Mesothelial cell of epicardium (in vitro differentiated cells): ENCODE measurements at places on chromosomes 12 and 14. TPM values are rescaled to one million over a fixed set of nuclear protein-coding genes. Genes with fewer than 3 reads are reported as not detected.

GRCh38 chr12:6927379-6928021 lies at the start of gene ATN1:
TSS of gene ATN1 (plus strand) at chr12:6927959. CDS start at chr12:6934002, 6,043 bp downstream.
- peak; percentile 72 for DNase-seq
- H3K27me3 ChIP-seq = no peaks in the 10 kb centered on the region
- peak within 1 kb of the TSS; percentile 95 for H3K4me3 ChIP-seq
- peak within 1 kb of the TSS; percentile 98 for H3K27ac ChIP-seq

DNA sequence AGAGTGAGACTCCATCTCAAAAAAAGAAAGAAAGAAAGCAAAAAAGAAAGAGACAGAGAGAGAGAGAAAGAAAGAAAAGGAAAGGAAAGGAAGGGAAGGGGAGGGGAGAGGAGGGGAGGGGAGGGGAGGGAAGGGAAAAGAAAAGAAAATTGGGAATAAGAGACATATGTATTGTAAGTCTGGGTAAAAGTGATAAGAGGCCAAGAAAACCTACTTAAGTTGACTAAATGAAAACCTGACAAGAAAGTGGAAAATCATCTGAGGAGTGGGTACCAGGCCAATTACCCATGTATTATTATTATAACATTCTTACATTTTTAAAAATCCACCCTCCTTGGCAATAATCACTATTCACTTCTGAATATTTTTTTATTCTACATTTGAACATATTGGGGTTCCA lies 46.0 kb downstream of the JKAMP start:
- H3K4me1 ChIP-seq = no peaks in the 10 kb centered on the region
- DNase-seq = no peak
- no peaks in the 10 kb centered on the region for H3K36me3 ChIP-seq
- H3K27me3 ChIP-seq = peaks cover 4% of the 10 kb centered on the region
- H3K4me3 ChIP-seq = no peak overlapping the region
- no peak overlapping the region for H3K27ac ChIP-seq

DNA sequence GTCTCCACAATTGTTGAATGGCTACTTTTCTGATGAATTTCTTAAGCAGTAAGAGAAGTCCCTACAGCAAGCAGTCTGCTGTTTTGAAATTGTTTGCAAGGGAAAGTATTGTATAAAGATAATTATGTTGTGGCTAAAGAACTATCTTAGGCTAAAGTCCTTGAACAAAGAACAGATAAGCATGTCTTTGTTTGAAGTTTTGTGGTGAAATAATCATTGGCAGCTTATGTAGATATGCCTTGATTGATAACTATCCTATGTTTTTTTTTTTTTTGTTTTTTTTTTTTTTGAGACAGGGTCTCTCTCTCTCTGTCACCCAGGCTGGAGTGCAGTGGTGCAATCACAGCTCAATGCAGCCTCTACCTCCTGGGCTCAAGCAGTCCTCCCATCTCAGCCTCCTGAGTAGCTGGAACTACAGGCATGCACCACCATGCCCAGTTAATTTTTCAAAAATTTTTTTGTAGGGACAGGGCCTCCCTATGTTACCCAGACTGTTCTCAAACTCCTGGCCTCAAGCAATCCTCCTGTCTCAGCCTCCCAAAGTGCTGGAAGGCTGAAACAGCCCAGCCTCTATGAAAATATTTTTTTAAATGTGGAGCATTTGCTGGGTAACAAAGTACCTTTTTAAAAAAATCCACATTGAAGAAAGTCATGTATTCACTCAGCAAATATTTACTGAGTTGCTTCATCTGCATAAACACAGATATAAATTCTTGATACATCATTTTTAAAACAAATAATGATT lies 80.8 kb downstream of the LLPH start:
- H3K36me3 ChIP-seq = no peaks in the 10 kb centered on the region
- no peak overlapping the region for H3K27ac ChIP-seq
- no peak overlapping the region for H3K4me3 ChIP-seq
- no peak for DNase-seq

- peaks cover 12% of the 10 kb centered on the region for H3K4me1 ChIP-seq
- H3K27ac ChIP-seq = no peak overlapping the region
- peaks cover 45% of the 10 kb centered on the region for H3K27me3 ChIP-seq
- no peaks in the 10 kb centered on the region for H3K36me3 ChIP-seq
- no peak for DNase-seq
- no peak overlapping the region for H3K4me3 ChIP-seq
These were observed 169.4 kb upstream of the NOS1 start for GRCh38 chr12:117530796-117531195.

GRCh38 chr14:96739200-96739910 lies 57.8 kb upstream of the VRK1 start:
- H3K4me1 ChIP-seq = peaks cover 4% of the 10 kb centered on the region
- H3K27me3 ChIP-seq = peaks cover 83% of the 10 kb centered on the region
- DNase-seq = no peak
- no peaks in the 10 kb centered on the region for H3K36me3 ChIP-seq
- H3K4me3 ChIP-seq = no peak overlapping the region

DNA sequence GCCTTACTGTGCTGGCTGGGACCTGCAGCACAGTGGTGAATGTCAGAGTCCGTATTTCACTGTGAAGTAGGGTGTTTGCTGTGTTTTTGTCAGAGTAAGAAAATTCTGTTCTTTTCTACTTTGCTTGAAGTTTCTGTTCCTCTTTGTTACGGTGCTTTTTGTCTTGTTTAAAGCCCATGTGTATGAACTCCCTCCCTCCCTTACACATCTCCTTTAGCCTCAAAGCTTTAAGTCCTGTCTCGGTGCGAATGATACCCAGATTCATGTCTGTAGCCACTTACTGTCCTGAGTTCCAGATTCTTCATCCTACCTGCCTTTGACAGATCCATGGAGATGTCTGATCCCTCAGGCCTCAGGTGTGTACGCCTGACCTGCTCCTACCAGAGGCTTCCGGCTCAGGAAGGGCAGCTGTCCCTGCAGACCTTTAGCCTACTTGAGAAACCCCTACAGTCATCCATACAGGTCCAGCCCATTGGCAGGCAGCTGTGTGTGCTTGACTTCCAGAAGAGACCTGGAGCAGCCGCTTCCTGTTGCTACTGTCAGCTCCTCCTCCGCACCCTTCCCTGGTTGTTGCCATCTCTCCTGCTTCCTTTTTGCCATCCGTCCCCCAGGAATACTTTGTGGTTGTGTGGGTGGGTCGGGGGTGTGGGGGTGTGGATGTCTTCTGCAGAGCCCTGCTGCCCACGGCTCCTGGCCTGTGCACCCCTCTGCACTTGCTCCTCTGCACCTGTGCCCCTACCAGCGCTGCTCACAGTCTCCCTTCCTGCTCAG lies 72.9 kb downstream of the DDX51 start:
- no peaks in the 10 kb centered on the region for H3K4me1 ChIP-seq
- peaks cover 25% of the 10 kb centered on the region for H3K36me3 ChIP-seq
- H3K27me3 ChIP-seq = no peaks in the 10 kb centered on the region
- no peak overlapping the region for H3K27ac ChIP-seq

DNA sequence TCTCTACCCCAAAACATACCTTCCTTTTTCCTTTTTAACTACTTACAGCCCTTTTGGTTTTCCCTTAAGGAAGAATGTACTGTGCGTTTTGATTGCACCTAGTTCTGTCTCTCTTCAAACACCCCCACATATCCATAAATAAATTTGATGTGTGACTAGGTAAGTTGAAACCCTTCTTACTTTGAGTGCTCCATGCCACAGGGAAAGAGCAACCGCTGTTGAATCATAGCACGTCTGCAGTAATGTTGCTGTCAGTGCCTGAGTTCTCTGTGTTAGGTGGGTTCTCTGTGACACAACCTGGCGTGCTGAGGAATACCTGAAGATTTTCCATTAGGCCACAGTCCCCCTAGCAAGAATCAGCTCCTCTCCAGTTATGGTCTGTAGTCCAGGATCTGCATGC lies 102.1 kb downstream of the FIGNL2 start:
- peaks cover 4% of the 10 kb centered on the region for H3K36me3 ChIP-seq
- H3K4me3 ChIP-seq = no peak overlapping the region
- no peaks in the 10 kb centered on the region for H3K4me1 ChIP-seq
- no peak for DNase-seq
- no peaks in the 10 kb centered on the region for H3K27me3 ChIP-seq
- H3K27ac ChIP-seq = no peak overlapping the region

DNA sequence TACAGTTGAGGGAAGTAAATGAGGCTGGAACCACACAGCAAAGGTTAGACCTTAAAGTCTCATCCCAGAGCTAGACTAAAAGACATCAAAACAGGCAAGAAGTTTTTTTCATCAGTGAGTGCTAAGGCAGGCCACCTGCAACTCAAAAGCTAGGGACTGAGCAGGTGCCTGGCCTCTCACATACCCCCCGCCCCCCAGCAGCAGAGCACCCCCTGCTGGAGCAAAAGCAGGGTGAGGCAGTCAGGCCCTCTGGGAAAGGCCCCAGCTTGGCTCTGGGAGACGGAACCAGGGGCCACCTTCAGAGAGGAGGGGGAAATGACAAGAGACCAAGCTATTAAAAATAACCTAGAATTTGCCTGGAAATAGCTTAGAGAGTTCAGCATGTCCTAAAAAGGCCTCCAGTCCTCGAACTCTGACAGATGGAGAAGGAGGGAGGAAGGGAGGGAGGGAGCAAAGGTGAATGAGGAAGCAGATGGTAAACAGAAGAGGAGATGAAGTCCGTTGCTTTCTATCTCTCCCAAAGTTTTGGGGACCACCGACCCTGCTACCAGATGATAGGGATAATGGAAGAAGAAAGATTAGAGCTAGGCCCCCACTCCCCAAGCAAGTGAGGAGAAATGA lies 1.8 kb downstream of the ITGA7 start:
- no peak overlapping the region for H3K27ac ChIP-seq
- H3K36me3 ChIP-seq = no peaks in the 10 kb centered on the region
- no peak for DNase-seq
- H3K27me3 ChIP-seq = peaks cover 67% of the 10 kb centered on the region

- peaks cover 75% of the 10 kb centered on the region for H3K27me3 ChIP-seq
- peaks cover 2% of the 10 kb centered on the region for H3K4me1 ChIP-seq
- no peak overlapping the region for H3K4me3 ChIP-seq
- H3K27ac ChIP-seq = no peak overlapping the region
- no peaks in the 10 kb centered on the region for H3K36me3 ChIP-seq
These were observed 55.8 kb upstream of the CCDC175 start for GRCh38 chr14:59632381-59632780.

DNA sequence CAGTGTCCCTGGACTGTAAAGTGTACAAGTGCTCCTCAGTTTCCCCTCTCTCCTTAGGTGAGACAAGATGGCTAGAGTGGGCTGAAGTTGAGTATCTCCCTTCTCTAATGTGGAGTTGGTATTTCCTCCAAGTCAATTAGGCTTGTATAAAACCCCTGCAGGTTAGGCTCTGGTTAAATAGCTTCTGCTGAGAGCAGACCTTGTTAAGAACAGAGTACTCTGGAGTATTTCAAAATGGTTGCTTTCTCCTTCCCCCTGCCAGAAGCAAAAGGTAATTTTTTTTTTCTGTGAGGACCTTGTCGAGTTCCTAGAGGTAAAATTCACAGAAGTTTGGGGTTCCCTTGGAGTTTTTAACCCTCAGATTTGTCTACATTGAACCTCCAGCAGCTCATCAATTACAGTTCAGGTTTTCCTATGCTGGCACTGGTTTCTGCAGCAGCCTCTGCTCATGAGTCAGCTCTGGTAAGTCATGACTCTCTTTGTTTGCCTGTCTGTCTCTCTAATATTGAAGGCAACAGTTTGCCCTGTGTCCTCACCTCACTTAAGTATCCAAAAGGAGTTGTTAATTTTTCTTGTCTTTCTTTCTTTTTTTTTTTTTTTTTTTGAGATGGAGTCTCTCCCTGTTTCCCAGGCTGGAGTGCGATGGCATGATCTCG lies 27.8 kb upstream of the GLIPR1 start:
- H3K4me3 ChIP-seq = no peak overlapping the region
- H3K27me3 ChIP-seq = no peaks in the 10 kb centered on the region
- H3K36me3 ChIP-seq = peaks cover 2% of the 10 kb centered on the region
- peaks cover 26% of the 10 kb centered on the region for H3K4me1 ChIP-seq

GRCh38 chr14:23556700-23557440 lies 799 bp downstream of the THTPA start:
- H3K27ac ChIP-seq = peak overlapping the region; percentile 94
- H3K4me1 ChIP-seq = peaks cover 20% of the 10 kb centered on the region
- peak overlapping the region; percentile 92 for H3K4me3 ChIP-seq
- no peaks in the 10 kb centered on the region for H3K27me3 ChIP-seq
- no peak for DNase-seq
- H3K36me3 ChIP-seq = peaks cover 12% of the 10 kb centered on the region

DNA sequence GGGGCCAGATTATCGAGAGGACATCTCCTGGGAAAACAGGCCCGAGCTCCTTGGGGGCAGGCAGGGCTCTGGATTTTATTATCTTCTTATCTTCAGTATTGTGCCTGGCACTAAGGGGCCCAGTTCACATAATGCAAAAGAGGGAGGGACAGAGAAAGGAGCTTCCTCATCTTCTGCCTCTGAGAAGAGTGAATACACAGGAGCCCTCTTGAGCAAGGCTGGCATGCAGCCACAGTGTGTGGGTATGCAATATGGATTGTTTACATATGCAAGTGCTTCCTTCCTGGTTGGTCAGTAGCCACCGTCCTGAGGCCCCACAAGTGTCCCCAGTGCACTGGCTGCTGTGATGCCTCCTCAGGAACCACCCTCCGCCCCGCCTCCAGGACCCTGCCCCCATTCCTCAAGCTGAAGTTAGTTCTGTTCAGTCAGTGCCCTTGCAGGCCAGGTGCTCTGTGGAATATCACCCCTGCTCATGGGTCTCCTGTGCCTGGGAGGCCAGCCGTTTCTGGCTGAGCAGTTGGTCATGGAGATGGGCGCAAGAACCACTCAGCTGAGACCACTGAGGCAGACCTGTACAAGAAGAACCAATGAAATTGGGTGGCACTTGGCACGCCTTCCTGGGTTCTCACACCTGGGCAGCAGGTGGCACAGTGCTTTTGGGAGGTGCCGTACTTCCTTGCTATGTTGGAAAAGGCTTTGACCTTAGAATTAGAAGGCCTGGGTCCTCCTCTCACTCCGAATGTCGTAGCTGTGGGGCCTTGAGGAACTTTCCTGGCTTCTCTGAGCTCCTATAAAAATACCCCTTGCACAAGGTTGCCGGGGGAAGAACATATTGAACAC lies 35.1 kb upstream of the ACTN1 start:
- H3K36me3 ChIP-seq = no peaks in the 10 kb centered on the region
- no peak overlapping the region for H3K4me3 ChIP-seq
- no peaks in the 10 kb centered on the region for H3K27me3 ChIP-seq
- peak overlapping the region; percentile 66 for H3K27ac ChIP-seq

Gene GUCY2C
- 0.07 to 0.09 TPM (median 0.09 TPM) in 3 replicates for total RNA-seq

Gene ARMH4
- total RNA-seq = 18.8 to 19.8 TPM (median 19.6 TPM) in 3 replicates

Gene OR4K5
- total RNA-seq = not detected in 3 replicates
